ENCODE measurements at places on chromosomes 11 and 22.
A peak's percentile ranks its signal among the peaks of the same experiment; 100 is the strongest.

GRCh38 chr11:116882386-116882785, 45.0 kb upstream of the APOA1 start:
- DNase-seq: no peak

- peak; percentile 7 for DNase-seq
Observed at GRCh38 chr11:4539603-4540219, 5.3 kb upstream of the OR52M1 start.

GRCh38 chr22:32380991-32381390, 23.3 kb downstream of the RFPL3 start:
- no peak for DNase-seq

GRCh38 chr22:49344656-49345055, 483.0 kb downstream of the BRD1 start:
- no peak for DNase-seq

- no peak for DNase-seq
Observed at GRCh38 chr11:130721736-130722135, 194.5 kb downstream of the SNX19 start.

GRCh38 chr22:38172832-38173640, 8.6 kb downstream of the PLA2G6 start:
- peak; percentile 59 for DNase-seq

GRCh38 chr11:26865703-26866102, 128.2 kb upstream of the FIBIN start:
- DNase-seq: no peak

GRCh38 chr11:132310390-132311375, 940.3 kb downstream of the NTM start:
- no peak for DNase-seq

DNA sequence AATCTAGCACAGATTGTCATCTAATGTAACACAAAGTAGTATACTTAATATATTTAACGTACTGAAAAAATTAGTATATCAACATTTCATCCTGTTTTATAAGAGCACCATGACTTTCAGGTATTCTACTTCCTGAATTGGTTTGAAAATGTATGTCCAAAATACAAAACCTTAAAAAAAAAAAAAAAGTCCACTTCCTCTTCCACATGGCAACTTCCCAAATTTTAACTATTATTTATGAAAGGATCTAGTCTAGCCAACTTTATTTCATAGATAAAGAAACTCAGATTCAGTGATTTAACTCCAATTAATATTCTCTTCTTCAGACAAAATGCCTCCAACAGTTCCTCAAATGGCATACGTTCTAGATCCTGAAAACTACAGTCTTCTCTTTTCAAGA, 44.0 kb downstream of the PIK3C2A start:
- DNase-seq: no peak

GRCh38 chr11:11979488-11980117, 28.8 kb downstream of the DKK3 start:
- DNase-seq: no peak

DNA sequence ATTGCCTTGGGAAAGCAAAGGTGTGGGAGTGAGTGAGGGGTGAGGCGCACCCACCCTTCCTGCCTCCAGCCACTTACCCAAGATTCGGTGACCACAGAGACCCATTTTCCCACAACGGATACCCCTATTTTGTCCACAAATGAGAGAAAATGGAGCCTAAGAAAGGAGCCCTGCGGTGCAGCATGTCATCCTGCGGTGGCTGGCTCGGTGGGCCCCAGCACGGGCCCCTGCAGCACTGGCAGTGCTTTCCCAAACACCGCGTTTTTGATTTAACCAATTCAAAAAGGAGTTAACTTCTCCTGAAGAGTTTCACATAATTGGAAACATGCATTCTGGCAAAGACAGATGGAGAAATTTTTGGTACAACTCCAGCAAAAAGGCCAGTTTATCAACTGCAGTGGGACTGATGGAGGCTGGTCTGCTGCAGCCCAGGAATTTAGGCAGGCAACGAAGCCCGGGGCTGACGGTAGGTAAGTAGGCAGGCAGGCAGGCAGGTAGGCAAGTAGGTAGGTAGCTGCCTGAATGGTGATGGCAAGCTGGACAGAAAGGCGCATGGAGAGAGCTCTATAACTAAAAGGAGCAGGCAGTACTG, 84.2 kb downstream of the FDX1 start:
- DNase-seq: no peak

- no peak for DNase-seq
Observed at GRCh38 chr11:67404515-67405195, 772 bp downstream of the TBC1D10C start.

DNA sequence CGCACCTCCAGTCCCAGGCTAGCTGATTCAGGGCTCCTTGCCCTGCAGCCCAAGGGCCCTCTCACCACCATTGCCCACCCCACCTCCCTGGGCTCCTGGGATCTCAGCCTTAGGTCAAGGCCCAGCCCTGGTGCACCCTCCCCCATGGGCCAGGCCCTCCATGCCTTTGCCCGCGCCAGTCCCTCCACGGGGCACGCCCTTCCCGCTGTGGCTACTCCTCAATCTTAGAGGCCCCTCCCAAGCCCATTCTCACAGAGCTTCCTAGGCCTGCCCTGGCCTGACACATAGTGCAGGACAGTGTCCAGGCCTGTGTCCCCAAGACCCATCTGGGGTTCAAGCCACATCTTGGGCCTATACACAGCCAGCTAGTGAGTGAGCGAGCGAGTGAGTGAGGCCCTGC, 6.9 kb downstream of the GP1BB start:
- DNase-seq: no peak

- no peak for DNase-seq
Observed at GRCh38 chr11:108916290-108916689, 251.4 kb downstream of the DDX10 start.

- DNase-seq: peak; percentile 41
Observed at GRCh38 chr11:111378861-111379601, at the start of gene POU2AF1. TSS of gene POU2AF1 (minus strand) at chr11:111379275. CDS start at chr11:111379177, 98 bp downstream.

DNA sequence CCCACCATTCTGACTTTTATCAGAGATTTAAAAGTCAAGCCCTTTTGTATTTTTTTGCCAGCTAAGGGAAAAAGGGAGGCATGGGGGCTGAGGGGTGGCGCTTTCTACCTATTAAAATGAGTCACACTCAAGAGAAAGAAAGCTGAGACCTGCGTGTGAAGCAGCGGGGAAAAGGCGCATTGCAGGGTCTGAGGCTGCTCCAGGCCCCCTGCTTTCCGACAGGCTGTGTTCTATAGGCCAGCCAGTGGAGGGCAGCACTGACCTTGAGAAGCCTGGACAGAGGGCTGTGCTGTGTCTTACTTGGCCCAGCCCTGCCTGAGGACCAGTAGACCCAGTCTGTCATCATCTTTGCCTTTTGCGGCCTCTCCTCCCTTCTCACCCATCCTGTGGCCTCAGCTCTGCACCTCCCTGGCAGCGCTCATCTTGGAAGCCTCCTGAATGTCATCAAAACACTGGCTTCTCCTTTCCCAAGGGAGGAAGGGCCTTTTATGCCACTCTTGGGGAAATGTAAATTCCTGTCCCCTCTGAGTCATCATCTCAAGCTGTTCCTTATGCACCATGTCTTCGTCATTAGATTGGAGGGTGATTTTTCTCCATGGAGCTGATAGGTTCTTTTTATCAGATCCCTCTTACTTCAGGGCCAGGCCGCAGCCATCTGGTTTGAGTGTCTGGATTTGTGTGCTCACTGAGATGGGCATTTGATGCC, 12.6 kb upstream of the MAPK8IP1 start:
- DNase-seq: no peak

- no peak for DNase-seq
Observed at GRCh38 chr11:122430490-122430889, 225.0 kb upstream of the UBASH3B start.

DNA sequence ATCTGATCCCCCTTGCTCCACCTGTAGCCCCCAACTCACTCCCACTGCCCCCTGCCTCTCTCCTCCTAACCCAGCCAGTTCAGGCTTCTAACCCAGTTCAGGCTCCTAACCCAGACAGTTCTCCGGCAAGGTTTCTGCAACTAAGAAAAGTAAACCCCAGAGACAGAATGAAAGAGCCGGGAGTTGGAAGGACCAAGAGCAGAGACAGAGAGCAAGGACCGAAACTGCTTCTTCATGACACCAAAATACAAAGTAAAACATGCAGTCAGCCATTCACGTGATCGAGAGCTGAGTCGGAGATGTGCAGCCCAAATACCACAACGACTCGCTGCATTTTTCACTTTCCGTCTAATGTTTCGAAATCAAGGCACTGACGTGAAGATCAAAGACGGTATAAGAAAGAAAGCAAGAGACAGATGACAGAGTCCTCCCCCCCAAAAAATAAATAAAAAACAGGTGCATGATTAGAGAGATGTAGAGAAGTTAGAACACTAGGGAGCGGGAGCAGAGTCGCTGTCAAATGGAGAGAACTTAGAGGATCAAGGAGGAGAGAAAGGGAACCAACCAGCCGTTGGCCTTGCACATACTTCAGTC, 884 bp downstream of the IL10RA start:
- DNase-seq: peak; percentile 39

DNA sequence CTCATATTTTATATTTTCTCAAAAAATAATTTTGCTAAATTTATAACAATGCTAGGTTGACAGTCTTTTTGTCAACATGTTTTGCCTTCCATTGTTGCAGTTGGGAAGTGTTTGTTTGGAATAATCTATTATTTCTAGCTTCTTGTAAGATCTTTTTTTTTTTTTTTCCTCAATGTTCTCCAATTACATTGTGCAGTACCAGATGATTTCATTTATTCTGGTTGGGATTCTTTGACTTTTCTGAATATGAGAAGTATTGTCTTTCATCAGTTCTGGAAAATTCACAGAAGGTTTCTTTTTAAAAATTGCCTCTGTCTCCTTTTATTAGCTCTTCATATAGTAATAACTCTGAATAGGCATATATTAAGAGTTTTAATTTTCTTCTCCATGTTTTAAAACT, 245.4 kb downstream of the DYNC2H1 start:
- DNase-seq: no peak

DNA sequence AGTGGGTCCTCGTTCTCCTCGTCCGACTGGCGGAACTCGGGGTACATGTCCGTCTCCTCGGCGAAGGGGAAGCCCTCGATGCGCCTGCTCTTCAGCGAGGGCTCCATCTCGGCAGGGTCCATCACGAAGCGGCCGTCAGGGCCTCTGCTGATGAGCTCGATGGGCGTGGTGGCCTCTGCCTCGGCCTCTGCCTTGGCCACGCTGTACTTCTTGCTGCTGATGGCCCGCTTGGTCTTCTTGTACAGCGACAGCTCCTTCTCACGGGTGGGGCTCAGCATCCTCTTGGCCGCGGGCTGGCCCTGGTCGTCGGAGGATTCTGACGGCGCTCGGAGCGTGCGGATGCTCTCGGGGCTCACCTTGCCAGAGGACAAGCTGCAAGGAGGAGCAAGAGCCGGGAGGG, 35.7 kb downstream of the IGSF9B start:
- DNase-seq: no peak

GRCh38 chr11:3380706-3381545, 2.0 kb upstream of the ZNF195 start:
- no peak for DNase-seq

GRCh38 chr11:17479284-17480214, 2.9 kb upstream of the ABCC8 start:
- no peak for DNase-seq

DNA sequence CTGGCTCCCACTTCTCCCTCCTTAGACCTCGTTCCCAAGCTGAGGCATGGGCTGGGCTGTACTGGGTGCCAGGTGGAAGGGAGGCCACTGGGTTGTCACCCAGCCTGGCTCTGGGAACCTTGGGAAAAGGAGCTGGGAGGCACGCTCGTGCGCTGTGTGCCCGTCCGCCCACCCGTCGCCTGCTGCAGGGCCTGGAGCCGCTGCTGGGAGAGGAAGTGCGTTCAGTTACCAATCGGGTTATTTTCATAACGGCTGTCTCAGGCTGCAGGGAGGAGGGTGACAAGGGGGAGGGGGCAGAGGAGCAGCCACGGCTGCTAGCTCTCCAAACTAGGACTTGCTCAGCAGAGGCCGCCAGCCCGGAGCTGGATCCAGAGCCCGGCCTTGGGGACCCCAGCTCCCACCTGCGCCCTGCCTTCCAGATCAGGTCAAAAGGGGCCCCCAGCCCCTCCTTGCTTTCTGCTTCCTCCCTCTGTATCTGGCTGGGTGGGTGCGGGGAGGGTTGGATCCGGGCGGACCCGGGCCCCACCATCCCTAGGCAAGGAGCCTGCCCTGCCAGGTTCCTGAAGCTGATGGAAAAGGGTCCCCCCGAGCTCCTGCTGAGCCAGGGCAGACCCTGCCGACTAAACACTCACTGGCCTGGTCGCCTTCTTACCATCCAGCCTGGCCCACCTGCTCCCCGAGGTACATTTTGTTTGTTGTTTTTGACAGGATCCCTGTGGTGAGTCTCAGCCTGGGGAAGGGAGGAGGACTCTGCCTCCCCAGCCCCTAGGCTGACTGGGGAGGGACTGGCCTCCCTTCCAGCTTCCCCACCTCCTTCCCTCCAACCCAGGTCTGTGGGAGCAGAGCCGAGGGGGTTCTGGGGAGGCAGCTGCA, 14.3 kb downstream of the DGKZ start:
- DNase-seq: no peak

- DNase-seq: no peak
Observed at GRCh38 chr11:113574586-113574985, 99.4 kb upstream of the DRD2 start.

GRCh38 chr11:43116071-43116470, 195.7 kb upstream of the API5 start:
- no peak for DNase-seq

DNA sequence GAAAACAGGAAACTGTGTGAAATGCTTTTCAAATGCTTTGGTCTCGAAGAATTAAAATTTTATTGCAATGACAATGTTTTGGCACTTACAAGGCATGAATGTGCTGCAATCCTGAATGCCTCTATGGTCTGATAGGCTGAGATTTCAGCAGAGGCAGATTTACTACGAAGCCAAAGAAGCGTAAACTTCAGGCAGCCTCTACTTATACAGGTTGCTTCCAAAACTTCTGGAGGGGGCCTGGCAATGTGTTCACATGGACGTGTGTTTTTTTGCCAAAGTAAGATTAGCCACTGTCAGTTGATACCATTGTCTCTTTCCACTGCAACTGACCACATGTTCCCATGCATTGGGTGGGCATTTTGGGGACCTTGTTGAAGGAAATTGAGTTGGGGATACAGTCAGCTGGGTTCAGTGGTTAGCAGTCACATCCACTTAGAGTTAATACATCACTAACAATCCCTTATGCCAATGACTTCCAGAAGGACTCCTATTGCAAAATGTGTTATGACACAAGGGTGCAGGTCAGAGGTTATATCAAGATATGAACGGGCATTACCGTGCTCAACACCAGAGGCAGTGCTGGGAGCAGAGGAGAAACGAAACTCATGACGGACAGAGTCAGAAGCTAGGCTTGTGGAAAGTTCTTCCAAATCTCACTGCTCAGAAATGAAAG, 48.8 kb downstream of the ABTB2 start:
- no peak for DNase-seq

DNA sequence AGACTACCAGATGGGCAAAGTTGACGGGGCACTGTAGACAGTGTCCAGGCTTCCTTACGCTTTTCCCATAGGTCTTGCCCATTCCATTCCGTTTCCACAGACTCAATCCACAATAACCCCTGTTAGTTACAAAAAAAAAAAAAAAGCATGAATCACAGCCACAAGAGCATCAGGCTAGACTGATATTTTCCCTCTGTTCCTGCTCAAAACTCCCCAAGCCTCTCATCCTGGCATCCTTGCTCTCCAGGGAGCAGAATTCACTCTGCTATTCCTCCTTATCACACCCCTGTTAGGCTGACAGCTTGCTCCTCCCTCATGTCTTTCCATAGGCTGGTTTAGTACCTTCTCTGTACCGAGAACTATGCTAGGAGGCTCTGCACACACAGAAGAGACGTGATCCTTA, 42.2 kb downstream of the TMEM123 start:
- DNase-seq: no peak

GRCh38 chr11:12282676-12283075, 94.7 kb upstream of the PARVA start:
- DNase-seq: no peak

GRCh38 chr11:34510218-34510617, 3.4 kb downstream of the ELF5 start:
- no peak for DNase-seq

- no peak for DNase-seq
Observed at GRCh38 chr11:68942751-68943271, 38.0 kb downstream of the MRGPRD start.

Data from activated CD8-positive, alpha-beta memory T cell treated with anti-CD3 and anti-CD28 coated beads for 1 hour (primary cell).